Activated gamma-delta T cell (primary cell): ENCODE measurements at places on chromosomes 5 and 9.

GRCh38 chr5:36685631-36686288 is 79.4 kb downstream of the SLC1A3 start:
- no peak for DNase-seq

DNA sequence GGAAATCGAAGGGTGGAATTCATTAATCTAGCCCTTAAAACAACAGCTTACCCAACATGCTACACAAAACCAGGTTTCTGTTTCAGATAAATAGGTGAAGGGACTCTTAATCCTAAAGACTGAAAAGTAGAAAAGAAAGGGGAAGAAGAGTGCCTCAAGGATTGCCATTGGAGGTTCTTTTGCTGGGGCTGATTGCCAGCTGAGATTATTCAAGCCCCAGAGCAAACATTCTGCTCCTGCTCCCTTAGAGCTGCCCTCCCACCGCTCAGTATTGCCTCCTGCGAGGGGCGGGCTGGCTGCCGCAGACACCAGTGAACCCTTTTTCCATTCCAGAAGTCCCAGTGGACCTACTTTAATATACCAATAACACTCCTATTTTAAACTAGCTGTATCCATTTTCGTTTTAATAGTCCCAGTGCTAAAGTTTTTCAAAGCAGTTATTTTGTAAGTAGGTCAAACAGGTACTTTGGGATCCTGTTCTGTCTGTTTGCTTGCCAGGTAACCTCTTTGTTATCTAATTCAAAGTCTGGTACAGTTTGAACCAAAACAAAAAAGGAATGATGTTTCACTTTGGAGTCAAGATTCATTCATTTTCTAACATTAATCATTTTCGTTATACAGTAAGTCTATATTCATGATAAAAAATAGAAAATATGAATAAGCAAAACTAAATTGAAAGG is 38.6 kb downstream of the HMGCS1 start:
- DNase-seq, result no peak

DNA sequence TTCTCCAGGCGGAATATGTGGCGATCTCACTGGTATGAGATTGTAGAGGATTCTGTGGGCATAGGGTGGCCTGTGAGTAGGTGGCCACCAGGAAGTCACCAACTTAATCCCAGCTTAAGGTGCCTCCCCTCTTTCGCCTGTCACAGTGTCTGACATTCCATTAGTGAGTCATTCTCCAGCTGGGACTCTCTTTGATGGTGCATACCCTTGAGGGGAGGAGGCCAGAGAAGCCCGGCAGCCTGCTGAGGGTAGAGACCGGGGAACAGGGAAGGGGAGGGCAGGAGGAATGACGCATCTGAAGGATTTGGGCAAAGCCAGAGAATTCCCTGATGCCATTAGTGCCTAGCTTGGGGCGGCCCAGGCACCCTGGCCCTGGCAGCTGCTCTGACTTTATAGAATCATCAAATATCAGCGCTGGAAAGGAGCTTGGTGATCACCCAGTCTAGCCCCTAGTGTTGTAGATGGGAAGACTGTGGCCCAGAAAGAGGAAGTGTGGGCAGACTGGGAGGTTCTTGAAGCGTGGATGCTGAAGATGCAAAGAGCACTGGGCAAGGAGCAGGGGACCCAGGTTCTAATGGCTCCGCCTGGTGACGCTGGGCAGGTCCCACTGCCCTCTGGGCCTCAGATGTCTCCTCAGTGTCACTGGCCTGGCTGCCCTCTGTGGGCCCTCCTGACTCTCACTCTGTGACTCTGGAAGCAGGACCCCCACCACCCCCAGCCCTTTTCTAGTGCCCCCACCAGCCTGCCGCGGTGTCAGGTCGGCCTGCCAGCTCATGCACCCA is 41.4 kb downstream of the DAB2IP start:
- no peak for DNase-seq

GRCh38 chr5:153714798-153715197 is 224.3 kb downstream of the GRIA1 start:
- DNase-seq, result no peak
